ENCODE measurements at places on chromosomes 3 and 15.
A peak's percentile ranks its signal among the peaks of the same experiment; 100 is the strongest.

GRCh38 chr3:122594025-122594424, 16.6 kb downstream of the PARP15 start:
- DNase-seq = no peak

DNA sequence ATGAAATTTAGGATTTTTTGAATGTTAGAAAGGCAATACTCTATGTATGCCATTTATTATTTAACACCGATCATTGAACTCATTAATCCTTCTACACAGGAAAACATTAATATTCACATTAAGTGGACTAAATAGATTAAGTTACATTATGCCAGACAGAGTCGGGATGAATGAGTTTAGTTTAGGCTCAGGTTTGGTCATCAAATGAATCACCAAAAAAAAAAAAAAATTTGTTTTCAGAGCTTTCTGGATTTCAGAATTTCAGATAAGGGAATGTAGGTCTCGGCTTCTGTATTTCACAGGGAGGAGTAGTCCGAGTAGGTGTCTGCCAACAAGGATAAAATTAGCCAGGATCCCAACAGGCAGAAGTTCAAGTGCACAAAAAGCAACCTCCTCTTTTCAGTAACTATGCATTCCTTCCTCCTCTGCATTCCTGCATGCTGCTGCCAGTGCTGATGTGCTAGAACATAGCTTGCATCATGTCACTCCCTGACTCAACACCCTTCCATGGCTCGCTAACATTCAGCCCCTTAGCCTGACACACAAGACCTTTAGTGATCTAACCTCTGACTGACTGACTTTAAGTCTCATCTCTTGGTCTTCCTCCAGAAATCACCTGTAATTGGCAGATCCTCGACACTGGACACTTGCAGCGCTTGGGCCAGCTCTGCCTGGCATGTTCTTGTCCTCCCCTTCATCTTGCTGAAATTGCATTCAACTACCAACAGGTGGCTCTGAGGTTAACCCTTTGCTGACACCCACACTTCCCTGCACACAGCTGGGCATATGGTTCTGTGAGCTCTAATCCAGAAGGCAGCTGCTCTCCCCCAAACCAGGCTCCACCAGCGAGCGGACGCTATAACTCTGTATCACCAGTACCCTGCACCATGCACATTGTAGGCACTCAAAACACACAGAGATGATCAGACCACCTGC, 145.4 kb upstream of the PROK2 start:
- DNase-seq = peak; percentile 58

DNA sequence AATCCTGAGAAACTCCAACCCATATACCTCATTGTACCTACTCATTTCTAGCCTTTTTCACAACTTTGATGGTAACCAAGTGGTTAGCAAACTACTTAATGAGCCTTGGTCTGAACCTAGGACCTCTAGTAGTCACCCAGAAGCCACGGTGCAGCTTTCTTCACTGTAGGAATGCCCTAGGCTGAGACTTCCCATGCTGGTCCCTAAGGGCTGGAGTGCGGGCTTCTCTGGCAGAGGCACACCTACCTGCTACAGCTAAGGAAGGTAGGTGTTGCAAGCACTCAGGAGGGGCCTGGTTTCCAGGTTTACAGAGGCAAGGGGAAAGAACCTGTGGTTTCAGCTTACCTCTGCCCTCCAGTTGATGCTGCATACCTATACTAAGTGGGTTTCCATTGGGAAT, 65.4 kb downstream of the DHX30 start:
- no peak for DNase-seq

DNA sequence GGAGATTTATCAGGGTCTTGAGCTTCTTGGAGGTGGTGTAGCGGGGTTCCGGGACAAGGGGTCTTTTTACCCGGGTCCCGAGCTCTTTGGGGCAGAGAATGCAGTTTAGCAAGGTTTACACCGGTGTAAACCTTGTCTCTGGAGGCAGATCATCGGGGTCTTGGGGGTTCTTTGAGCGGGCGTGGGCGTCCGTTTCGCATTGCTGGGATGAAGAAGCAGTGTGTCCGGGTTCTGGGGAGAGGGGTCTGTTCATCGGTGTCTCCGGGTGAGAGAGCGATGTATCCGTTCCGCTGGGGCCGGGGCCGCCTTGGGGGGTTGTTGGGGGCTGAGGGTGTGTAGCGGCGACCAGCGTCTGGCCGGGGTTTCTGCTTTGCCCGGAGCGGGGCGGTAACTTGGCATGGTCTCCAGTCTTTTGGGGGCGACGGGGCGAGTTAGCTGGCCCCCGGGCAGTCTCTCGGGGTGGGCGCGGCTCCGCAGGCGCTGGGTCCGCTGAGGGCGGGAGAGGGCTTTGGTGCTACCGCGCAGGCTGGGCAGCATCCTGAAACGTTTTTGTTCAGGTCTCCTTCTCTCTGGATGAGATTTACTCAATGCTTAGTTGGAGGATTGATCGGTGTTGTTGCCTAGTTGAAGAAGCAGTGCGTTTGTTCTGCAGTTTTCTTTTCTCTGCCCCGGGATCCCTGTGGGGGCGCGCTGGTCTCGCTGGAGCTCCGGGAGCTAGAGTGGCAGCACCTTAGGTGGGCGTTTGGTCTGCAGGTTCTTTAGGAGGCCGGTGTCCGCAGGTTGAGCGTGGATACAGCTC, 843 bp downstream of the GLCE start:
- DNase-seq = peak; percentile 23

- no peak for DNase-seq
Observed at GRCh38 chr15:54962637-54963036, 234.1 kb downstream of the RSL24D1 start.

- no peak for DNase-seq
Observed at GRCh38 chr3:24890012-24890411, 395.4 kb upstream of the THRB start.

DNA sequence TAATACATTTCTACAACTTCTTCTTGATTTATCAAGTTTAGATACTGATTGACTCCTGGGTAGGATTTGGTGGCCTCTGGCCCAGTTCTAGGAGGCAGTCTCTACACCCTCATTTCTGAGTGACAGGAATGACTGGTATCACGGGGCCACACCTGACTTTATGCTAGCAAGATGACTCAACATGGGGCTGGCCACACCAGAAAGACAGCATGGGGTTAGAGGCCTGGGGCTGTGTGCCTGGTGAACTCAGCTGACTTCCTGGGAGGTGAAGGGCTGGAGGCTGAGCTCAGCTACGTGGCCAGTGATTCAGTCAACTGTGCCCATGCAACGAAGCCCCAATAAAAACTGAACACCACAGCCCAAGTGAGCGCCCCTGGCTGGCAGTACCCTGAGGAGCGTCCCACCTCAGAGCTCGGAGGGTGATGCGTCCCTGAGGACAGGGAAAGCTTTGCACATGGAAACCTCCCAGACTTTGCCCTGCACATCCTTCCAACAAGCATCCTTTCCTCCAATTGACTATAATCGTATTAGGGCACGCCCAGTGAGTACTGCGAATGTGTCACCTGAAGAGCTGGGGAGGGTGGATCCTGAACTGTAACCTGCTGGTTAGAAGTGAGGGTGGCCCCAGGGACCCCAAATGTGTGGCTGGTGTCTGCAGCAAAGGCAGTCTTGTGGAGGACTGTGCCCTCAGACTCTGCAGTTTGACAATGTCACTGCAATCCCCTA, 57.2 kb downstream of the NIPA2 start:
- peak; percentile 20 for DNase-seq

DNA sequence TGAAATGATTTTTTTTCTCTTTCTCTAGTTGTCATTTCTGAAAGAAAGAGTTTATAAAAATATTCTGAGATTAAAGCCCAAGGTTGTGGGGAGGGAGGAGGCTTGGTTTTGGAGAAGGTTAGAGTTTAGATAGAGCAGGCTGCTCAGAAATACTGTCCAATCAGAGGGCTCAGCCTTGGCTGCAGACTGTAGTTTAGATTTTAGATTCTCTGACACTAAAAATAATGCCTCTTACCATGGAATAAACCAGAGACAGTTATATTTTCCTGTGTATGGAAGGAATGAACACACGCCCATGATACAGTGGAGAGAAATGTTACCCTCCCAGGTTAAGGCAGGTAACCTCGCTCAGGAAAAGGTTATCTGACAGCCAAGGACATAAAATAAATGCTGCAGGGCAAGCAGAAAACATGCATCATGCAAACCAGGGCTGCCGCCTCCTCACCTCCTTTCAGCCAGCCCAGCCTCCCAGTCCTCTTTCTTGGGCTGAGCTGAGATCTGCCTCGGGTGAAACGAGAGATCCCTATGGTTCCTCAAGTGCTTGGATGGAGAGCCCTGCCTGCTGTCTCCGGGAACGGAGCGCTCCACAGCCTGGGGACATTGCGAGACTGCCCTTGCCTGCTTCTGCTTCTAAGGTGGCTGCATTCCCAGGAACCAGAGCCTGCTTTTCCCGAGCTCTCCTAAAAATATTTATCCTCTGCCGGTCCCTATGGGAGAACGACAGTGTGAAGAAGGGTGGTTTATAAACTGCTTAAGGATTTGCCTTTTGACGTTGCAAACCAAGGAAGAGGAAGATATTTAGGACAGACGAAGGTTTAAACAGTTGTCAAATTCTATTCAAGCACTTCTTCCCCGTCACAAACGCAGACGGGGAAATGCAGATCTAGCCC, 848 bp downstream of the NCEH1 start:
- DNase-seq = peak; percentile 41

GRCh38 chr3:97895216-97895615, 73.4 kb downstream of the CRYBG3 start:
- no peak for DNase-seq

- DNase-seq = peak; percentile 48
Observed at GRCh38 chr15:34436956-34437442, 609 bp downstream of the GOLGA8A start.

DNA sequence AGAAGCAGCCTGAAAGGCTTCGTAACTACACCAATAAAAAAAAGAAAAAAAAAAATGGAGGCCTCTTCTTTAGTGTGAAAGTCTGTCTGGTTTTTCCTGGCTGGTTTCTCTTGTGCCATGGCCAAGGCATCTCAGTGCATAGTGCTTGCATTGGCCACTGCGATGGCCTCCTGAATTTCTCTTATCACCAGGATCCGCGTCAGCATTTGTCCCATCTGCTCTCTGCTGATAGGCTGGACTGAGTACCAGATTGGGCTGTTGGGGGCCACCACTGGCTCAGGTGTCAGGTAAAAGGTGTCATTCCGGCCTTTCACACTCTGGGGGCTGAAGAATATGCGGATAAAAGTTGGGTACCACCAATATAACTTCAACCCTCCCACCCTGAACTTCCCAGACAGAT, 1.1 kb upstream of the IMPDH2 start:
- no peak for DNase-seq

GRCh38 chr15:81887912-81888311, 157.9 kb downstream of the MEX3B start:
- peak; percentile 87 for DNase-seq

- DNase-seq = no peak
Observed at GRCh38 chr15:65028338-65028737, 1.1 kb downstream of the MTFMT start.

GRCh38 chr15:62658498-62658897, 384.0 kb upstream of the TPM1 start:
- peak; percentile 7 for DNase-seq

DNA sequence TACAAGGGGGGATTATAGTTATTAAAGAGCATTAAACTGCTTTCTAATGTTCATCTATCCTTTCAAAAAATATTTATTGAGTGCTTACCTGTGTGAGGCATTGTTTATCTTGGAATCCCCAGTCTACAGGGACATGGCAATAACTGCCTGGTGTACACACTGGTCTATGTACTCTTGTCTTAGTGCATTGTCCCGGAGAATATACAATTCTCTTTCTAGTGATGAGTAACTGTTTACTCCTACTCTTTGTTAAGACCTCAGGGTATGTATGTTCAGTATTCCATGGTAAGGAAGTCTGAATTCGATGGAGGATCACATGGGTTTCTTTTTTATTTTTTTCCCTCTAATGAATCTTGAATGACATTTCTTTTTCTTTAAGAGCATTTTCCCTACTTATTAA, 772.4 kb upstream of the NR2F2 start:
- peak; percentile 40 for DNase-seq

DNA sequence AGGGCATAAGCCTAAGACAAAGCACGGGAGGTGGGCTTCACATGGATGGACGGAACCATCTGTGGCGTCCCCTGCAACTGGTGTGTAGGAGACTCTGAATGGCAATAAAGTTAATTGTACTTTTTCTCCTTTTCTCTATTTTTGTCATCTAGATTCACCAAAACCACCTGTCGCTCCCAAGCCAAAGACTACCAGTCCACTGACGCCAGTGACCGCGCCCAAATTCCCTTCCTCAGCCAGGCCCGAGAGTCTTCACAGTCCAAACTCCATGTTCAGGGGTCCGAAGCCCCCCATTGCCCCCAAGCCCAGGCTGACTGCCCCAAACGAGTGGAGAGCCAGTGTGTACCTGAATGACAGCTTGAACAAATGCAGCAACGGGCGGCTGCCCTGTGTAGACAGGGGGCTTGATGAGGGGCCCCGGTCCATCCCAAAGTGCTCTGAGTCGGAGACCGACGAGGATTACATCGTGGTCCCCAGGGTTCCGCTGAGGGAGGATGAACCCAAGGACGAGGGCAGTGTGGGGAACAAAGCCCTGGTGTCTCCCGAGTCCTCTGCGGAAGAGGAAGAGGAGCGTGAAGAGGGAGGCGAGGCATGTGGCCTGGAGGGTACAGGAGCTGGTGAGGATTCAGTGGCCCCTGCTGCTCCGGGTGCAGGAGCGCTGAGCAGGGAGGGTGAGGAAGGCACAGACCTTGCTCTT, at the start of gene FGD5:
Gene FGD5 (plus strand): TSS at position 159 of the 697 bp plus-strand sequence. CDS start 110 bp downstream, at position 269.
- no peak for DNase-seq

Measured in fibroblast of skin of back (primary cell).